Progenitor cell of endocrine pancreas (in vitro differentiated cells): ENCODE measurements at places on chromosomes 16 and 17.

- DNase-seq, result no peak
Observed at GRCh38 chr17:75048249-75048878, 1.3 kb downstream of the KCTD2 start.

DNA sequence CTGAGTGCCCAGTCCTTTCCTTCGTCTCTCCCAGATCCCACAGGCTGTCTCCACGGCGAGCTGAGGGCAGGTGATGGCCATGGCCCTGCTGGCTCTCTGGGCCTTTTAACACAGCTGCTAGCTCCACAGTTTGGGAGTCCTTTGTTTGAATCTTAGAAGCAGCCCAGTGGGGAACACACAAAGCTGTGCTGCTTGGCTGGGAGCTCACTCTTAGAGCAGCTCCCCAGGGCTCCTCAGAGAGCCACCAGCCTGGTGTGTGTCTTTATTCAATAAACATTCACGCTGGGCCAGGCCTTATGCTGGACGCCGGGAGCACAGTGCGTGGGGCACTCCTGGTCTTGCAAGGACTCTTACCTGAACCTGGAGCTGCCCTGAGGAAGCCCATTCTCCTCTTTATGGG is 29.7 kb downstream of the WNT3 start:
- no peak for DNase-seq

DNA sequence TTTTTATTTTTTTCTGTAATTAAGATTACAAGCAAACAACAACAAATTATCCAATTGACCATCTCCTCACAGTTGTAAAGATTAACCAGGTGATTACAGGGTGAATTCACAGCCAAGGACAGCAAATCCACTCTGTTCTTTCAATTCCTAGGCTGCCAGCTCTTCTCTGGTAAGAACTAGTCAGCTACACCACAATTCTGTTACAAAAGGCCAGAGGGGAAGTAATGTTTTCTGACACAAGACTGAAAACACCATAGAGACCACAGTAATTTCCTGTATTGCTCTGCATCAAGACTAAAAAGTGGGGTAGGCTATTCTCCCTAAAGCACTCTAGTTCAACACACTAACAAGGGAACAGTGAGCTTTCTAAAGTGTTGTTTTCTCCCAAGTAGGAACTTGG is 10.6 kb downstream of the CA10 start:
- DNase-seq, result no peak

- no peak for DNase-seq
Observed at GRCh38 chr17:42518046-42518754, 17.8 kb upstream of the NAGLU start.

DNA sequence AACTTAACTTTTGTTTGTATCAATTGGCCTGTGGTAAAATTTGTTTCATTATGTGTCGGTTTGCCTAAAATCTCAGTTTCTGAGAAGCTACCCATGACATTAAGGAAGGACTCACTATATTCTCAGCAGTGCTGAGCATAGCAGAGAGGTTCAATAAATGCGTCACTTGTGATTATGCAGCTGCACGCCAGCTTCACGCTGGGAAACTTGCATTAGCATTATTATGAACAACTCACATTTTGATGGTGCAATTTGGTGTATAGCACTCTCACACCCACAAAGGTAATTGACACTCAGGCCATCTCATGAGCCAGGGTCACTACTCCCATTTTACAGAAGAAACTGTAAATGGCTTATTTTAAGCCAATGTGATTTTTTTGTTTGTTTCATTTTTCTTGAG is 80.6 kb upstream of the SALL1 start:
- DNase-seq, result no peak

DNA sequence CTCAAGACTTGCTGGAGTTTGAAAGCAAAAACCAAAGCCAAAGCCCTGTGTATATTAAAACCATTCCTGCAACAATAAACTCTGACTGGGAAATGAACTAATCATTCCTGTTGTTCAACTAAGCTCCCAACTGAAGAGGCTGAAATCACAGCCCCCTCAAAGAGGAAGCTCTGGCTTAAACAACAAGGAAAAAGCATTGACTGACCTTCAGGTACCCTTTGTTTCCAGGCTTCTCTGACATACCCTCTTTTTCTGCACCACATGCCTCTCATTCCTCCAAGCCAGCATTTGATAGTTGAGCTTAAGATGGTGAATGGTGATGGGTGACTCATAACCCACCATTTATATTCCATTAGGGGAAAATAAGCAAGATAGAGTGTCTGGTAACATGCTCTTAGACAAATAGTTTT is 470.9 kb upstream of the SOX9 start:
- DNase-seq, result no peak

DNA sequence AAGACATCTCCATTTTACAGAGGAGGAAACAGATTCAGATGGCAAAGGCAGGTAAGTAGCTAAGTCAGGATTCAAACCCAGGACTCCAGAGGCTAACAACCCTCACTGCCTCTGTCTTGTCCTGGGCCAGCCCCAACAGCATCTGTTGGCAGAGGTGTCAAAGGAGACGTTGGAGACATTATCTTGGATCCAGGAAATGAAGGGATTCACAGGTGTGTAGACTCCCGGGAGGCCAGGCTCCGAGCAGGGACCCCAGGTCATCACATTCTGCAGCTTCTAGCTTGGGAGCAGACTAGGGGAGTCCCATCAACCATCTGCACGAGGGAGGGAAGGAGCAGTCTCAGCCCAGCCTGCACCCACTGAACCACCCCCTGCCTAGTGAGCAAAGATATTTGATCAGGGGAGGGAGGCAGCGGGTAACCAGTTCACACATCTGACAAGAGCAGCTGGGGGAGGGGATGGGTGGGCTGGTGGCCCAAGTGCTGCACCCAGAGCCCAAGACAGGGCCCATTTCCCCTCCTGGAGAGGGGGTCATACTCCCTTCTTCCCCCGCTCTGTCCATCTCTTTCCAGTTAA is 1.0 kb upstream of the B9D1 start:
- DNase-seq, result no peak

- DNase-seq, result no peak
Observed at GRCh38 chr16:11161974-11162373, 94.0 kb downstream of the SOCS1 start.

- no peak for DNase-seq
Observed at GRCh38 chr16:12527071-12527470, 276.6 kb downstream of the CPPED1 start.

DNA sequence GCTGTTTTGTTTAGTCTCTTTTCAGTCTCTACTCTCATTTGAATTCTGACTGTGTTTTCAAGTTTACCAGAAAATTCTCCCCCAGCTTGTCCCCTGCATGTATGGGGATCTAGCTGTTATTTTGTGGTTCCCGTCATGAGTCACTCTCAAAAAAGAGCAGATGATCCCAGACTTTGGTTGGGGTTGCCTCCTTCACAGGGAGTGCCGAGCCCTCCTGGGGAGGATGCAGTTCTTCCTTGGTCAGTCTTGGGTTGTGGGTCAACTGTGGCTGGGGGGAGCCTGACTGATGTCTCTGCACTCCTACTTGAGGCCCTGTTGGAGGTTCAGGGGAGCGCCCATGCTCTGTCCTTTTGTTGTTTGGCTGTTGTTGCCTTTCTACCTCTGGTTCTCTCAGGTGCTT is 37.7 kb downstream of the EPN2 start:
- DNase-seq, result no peak

DNA sequence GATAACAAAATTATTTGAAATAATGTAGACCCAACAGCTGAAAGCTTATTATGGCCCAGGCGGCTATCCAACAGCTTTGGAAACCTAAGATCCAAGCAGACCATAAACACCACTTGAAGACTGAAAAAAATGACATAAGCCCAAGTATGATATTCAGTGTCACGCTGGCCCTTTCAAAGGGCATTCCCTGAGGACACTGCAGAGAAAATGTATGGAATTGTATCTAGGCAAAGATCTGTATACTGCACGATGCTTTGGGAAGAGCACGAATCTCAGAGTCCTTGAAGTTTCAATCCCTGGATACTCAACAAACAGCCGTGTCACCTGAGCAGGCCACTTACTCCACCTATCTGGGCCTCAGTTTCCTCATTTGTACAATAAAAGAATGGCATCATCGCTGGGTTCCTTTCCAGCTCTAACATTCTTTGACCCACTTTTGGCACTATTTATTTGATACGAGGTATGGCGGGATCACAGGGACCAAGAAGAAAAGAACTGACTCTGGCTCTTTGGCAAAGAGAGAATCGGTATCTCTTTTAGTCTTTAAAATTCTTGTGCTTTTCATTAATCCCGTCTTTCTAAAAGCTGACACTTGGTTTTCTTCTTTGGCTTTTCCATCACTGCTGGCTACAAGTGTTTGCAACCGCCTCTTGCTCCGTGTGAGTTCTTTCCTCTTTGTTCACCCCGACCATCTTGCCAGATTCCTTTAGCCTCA is 1.2 kb downstream of the STAT5B start:
- DNase-seq, result no peak

DNA sequence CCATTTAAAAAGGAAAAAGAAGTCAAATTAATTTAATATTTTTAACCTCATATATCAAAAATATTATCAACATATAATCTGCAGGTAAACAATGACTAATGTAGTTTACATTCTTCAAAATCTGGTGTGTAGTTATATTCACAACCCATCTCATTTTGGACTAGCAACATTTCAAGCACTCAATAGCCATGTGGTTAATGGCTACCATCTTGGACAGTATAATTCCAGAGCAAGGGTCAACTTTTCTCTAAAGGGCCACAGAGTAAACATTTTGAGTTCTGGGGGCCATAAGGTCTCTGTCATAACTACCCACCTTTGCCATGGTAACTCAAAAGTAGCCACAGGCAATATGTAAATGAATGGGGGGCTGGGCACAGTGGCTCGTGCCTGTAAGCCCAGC is 153.9 kb downstream of the PARN start:
- DNase-seq, result no peak
